Activated CD4-positive, alpha-beta T cell treated with anti-CD3 and anti-CD28 coated beads, Interleukin-2, amount 50 U/mL, for 48 hours (primary cell): ENCODE measurements at places on chromosomes 6 and 20.

GRCh38 chr6:132490024-132490423, 22.9 kb downstream of the STX7 start:
- DNase-seq: no peak

DNA sequence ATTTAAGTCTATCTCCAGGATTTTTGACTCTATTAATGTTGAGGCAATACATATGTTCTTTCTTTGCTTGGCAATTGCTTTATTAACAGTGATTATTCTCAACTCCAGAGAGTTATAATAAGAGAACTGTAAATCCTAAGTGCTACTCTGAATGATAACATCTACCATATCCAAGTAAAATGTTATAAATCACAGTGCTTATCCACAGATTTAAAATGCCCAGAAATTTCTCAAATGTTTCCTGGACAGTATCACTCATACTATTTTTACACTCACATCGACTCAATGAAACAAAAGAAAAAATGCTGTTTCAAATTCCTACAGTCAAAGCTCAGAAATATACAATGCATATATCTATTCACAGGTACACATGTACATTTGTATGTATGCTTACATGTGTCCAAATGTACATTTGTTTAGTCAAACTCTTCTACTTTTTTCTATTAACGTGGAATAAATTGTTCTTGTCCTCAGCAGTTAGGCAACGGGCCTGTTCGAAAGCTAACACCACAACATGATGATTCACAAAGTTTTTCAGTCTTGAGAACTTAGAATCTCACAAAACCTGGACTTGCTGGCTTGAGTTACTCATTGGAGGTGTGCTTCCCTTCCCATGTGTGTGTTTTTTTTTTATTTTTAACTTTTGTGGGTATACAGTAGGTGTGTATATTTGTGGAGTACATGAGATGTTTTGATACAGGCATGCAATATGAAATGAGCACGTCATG, 193.0 kb downstream of the GJA10 start:
- DNase-seq: no peak

DNA sequence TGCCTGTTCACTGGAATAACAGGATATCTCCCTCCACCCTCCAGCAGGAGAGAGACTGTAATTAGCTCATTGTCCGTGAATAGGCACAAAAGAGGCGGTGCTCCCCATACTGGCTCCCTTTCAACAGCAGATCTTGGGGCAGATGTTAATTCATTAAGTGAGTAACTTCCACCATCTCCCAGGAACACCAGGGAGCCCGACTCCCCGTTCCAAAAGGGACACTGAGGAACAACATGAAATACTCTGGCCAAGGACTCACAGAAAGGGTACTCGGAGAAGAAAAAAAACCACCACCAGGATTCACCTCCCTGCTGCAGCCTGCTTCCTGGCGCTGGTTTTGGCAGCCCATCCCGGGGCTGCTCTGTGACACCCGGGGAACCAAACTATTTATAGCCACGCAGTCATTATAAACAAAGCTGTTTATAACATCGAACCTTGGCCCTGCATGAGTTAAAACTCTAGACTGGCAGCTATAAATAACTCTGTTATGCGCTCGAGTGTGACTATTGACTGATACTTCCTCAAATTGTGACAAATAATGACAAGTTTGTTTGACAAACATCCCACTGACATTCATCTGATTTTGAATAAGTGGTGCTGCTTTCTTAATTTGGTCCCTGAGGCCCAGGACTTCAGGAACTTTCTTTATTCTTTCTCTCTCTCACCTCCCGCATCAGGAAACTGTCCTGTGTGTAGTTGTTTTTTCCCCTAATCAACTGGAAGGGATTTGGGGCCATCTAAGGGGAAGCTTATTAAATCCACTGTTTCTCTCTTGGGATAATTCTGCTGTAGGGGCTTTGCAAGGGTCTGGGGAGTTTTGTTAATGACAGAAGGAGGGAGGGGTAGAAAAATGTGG, 521.6 kb downstream of the CD83 start:
- no peak for DNase-seq

GRCh38 chr6:39669973-39670342, 55.2 kb downstream of the KIF6 start:
- no peak for DNase-seq

DNA sequence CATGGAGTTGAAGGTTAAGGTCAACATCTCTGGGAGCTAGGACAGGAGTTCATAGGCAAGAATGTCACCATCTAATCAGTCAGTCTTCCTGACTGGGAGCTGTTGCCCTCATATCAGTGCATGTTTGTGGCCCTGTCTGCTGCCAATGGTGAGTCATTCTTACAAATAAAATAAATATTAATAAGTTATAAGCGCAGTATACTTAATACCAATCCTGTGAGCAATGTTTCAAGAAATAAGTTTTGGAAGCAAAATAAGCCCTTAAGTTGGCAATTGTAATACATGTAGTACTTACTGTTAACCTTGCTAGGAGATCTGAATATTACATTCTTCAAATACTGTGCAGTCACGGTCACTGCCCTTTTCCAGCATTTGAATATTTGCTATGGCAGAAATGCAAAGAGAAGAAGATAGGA, 20.2 kb upstream of the MDGA1 start:
- no peak for DNase-seq

DNA sequence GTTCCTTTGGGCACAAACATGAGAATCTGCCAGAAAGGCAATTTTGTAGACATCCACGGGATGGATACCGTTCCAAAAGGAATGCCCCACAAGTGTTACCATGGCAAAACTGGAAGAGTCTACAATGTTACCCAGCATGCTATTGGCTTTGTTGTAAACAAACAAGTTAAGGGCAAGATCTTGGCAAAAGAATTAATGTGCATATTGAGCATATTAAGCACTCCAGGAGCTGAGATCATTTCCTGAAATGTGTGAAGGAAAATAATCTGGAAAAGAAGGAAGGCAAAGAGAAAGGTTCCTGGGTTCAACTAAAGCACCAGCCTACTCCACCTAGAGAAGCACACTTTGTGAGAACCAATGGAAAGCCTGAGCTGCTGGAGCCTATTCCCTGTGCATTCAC, 103.9 kb upstream of the ARG1 start:
- DNase-seq: no peak

GRCh38 chr6:136820561-136820960, 1.8 kb upstream of the PEX7 start:
- DNase-seq: no peak

DNA sequence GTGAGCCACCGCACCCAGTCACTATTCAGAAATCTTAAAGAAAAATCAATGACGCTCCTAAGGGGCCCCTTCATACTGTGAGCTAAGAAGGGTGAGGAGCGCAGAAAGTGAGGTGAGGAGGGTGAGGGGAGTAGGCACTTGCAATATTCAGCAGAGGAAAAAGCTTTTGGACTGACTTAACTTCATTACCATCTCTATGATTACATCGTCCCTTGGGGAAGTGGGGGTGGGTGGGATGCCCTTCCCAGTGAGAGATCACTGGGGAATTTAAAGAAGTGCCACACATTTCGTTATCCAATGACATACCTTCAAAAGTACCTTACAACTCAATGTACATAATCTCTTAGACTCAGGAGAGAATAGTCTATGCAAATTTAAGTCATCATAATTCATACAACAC, 46.5 kb downstream of the SMLR1 start:
- no peak for DNase-seq

DNA sequence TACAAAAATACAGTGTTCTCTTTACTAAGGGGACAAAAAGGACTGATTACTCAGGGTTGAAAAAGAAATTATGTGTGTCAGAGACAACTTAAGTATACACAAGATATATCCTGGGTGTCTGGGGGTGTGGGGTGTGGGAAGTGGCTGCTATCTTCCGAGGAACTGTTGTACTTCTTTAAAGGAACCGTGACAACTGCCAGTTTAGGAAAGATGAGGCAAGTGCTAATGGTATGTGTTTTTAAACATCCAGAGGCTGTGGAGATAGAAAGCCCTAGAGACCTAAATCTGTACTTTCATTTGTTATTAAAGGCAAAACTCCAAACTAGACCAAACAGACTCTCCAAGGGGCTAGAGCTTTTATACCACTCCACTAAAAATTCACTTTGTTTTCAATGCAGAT, 95.6 kb downstream of the SNAP25 start:
- DNase-seq: no peak

GRCh38 chr6:17064975-17065374, 36.9 kb upstream of the STMND1 start:
- DNase-seq: no peak

- no peak for DNase-seq
Observed at GRCh38 chr20:4067600-4068261, 52.4 kb upstream of the RNF24 start.

- peak; percentile 60 for DNase-seq
Observed at GRCh38 chr6:37173493-37174195, 3.7 kb downstream of the PIM1 start.

GRCh38 chr6:90195094-90195829, 101.4 kb downstream of the BACH2 start:
- DNase-seq: no peak

DNA sequence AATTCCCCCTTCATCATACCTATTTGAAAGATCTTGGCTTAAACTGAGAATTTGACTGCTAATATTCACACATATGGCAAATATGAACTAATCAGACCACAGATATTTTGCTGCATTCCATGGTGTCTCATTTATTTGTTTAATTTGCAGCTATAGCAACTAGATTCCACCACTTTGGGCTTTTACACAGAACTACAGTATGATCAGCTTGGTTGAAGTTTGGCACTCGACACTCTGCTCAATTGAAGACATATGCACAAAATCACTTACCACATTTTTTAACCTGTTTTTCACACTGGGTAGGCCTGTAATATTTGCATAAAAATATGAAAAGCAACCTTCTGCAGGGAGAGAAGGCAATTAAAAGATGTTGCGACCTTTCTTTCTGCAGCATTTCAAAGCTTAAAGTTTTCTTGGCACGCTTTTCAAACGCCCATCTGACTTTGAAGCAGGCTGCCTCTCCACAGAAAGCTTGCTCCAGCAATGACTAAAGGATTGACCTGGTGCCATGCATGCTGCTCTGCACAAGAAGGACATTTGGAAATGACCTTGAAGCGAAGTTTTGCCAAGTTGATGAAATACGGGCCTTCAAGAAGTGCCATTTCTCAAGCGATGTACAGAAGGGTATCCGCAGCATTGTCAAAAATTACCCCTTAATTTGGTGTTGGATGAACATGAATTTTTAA, 126.7 kb downstream of the AIG1 start:
- no peak for DNase-seq

DNA sequence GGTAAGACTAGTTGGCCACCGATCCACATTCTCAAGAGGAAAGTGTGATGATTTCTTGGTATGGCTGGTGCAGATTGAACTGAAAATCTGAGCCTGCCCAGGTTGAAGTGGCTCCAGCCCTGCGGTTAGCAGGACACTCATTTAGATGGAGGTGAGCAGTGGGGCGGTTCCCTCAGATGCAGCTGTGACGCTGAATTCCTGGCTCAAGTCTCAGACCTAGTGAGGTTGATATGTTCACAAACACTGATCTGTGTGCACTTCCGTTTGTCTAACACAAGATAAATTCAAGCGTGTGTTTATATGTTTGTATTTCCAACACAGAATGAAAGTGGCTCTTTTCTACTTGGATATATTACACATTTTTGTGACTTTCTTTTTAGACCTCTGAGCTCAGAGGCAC, 83.4 kb upstream of the FRMD1 start:
- no peak for DNase-seq

GRCh38 chr6:139603581-139603980, 229.1 kb upstream of the CITED2 start:
- DNase-seq: no peak

DNA sequence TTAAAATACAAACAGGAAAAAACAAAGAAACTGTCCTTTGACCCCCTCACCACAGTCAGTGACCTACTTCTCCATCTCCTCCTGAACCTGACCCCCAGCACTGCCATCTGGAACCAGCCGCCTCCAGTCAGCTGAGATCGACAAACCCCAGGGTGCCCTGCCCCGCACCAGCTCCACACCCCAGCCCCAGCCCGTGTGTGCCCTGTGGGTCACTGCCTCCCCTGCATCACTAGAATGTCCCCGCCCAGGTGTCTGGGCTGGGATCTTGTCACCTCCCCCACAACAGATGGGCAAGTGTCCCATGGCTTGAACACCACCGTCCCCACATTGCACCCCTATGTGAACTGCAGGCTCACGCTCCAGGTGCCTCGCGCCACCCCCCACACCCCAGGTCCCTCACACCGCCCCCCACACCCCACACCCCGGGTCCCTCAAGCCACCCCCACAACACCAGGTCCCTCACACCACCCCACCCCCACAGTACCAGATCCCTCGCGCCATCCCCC, 13.3 kb downstream of the TAF4 start:
- DNase-seq: no peak

GRCh38 chr6:70470016-70470415, 56.7 kb downstream of the FAM135A start:
- DNase-seq: no peak

- no peak for DNase-seq
Observed at GRCh38 chr6:163319609-163320366, 94.7 kb upstream of the QKI start.

GRCh38 chr20:62656197-62656918, 14.1 kb downstream of the SLCO4A1 start:
- DNase-seq: no peak

DNA sequence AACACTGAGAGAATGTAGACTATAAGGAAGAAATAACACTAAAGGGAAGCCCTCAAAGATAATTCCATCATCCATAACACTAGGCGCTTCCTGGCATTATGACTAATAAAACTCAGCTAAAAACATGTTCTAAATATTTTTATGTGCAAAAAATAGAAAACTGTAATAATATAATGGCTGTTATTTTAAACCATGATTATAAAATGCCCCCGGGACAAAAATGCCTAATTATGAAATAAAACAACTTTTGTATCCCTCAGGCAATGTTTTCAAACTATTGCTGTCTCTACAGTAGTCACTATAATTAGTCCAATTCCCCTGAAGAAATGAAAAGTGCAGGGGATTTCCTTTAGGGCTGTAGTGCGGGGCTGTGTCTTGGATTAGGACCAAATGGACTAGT, 242.4 kb downstream of the RNF144B start:
- DNase-seq: no peak

DNA sequence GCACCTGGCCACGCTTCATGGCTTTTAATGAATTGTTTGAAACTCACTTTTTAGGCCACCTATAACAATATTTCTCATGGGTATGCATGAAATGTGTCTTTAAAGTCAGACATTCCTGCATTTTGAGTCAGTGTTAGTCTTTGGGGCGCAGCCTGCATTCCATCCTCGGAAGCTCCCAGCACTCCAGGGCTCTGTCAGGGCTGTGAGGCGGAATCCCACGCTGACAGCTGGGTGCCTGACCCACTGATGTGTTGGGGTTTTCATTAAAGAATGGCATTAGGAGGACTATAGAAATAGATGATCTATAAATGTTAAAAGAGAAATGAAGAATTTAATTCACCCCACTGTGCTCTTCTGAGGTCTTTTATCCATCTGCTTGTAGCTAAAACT, 16.2 kb upstream of the CLDN20 start:
- no peak for DNase-seq

DNA sequence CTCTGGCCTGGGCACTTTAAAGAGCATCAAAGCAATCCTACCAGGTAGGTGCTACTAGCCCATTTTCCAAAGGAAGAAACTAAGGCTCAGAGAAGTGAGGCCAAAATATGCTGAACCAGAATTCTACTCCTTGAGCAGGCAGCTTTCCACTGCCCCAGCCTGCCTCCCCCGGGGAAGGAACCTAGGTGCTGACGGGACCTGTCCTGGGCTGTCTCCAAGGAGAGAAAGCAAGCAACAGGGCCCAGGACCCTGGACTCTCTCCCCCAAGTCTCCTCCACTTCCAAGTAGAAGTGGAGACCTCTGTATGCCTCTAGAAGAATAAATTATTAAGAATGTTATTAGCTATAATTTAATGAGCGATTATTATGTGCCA, 159.5 kb downstream of the MRPL14 start:
- no peak for DNase-seq
